Osteocyte (in vitro differentiated cells): ENCODE measurements at places on chromosomes 3 and 15.

- peak; percentile 89 for DNase-seq
These were observed 56.5 kb upstream of the GATA2 start for GRCh38 chr3:128549283-128550112.

DNA sequence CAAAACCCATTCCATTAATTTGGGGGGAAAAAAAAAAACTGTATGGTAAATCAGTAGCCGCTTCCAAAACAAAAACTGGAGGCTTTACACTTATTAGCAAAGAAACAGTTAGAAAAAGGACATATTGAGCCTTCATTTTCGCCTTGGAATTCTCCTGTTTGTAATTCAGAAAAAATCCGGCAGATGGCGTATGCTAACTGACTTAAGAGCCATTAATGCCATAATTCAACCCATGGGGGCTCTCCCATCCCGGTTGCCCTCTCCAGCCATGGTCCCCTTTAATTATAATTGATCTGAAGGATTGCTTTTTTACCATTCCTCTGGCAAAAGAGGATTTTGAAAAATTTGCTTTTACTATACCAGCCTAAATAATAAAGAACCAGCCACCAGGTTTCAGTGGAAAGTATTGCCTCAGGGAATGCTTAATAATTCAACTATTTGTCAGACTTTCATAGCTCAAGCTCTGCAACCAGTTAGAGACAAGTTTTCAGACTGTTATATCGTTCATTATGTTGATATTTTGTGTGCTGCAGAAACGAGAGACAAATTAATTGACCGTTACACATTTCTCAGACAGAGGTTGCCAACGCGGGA, 9.4 kb upstream of the RPL24 start:
- no peak for DNase-seq

DNA sequence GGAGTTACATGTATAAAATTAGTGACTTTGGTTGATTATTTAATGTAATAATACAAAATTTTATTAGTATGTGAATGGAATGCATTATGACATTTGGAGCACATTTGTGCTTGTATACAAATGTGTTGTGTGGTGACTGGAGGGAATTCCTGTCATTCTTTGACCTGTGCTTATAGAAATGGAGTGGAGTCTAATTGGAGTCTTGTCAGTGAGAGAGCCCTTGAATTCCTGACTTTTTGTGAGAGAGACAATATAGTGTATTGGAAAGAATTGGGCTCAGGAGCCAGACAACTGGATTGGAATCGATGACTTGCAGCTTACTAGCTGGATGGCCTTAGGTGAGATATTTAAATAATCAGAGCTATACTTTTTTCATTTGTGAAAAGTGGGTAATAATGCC, 9.4 kb downstream of the TCF12 start:
- no peak for DNase-seq

GRCh38 chr15:40282869-40283614, at the start of gene ANKRD63:
TSS of gene ANKRD63 (minus strand) at chr15:40283064. CDS start at chr15:40282586, 478 bp downstream.
- no peak for DNase-seq

GRCh38 chr3:23723930-23724329, 81.8 kb upstream of the UBE2E1 start:
- no peak for DNase-seq

DNA sequence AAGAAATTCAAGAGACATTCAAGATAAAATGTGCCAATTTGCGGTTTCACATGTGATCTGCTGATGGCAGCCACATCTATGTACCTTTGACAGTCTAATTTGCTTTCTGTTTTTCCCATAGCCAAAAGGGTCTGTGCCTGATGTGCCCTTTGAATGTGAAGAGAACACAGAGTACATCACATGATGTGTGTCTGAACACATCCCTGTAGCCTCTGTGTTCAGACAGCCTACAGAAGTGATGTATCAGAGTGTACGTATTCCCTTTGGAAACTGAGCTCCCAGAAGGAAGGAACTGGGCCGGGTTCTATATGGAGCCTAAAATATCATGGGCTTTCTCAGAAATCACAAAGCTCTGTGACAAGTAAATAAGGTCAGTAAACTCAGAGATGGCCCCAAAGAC, 52.4 kb downstream of the BOC start:
- DNase-seq, result no peak

- no peak for DNase-seq
These were observed at the start of gene TERB2 for GRCh38 chr15:44956388-44956787. TSS of gene TERB2 (plus strand) at chr15:44956687. CDS start at chr15:44956719, 32 bp downstream.

GRCh38 chr3:182698078-182698477, 95.2 kb upstream of the ATP11B start:
- no peak for DNase-seq
